ENCODE measurements at places on chromosomes 5 and 9.

- no peak for DNase-seq
These were observed 75.8 kb downstream of the F2RL2 start for GRCh38 chr5:76547242-76547890.

DNA sequence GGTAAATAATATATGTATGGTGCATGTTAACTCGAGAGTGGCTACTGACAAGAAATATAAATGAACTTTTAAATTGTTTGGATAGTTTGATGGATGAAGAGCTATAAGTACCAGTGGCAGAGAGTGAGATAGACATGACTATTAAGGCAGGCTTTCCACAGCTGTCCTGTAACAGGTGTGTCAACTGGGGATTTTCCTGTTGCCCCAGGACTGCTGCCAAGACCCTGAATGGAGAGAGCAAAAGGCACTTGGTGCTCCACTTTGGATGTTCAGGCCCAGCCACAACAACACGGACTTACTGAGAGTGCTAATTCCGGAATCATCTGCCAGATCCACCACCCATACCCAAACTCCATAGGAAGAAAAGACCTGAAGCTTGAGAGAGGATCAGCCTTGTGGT, 215.1 kb downstream of the SEC61B start:
- DNase-seq, result no peak

DNA sequence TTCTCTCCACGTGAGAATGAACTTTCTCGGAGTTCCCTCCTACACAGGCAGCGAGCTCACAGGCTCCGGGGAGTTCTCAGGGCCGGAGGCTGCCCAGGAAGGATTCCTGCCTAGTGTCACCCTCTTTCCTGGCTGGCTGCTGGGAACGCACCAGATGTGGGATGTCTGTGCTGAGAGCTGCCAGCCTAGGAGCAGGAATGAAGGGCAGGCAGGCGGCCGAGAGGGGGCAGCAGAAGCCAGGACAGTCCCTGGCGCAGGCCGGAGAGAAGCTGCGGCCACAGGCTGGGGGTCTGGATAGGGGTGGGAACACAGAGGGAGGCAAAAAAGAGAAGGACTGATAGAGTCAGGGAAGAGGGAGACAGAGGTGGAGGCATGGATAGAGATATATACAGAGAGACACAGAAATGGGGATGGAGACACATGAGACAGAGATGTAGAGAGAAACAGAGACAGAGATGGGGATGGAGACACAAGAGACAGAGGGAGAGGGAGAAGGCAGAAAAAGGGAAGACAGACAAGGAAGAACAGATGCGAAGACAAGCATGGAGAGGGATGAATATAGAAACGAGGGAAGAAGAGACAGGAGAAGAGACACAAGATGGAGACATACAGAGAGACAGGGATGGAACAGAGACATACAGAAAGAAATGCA, 25.3 kb upstream of the ENHO start:
- peak; percentile 57 for DNase-seq

- DNase-seq, result no peak
These were observed 69.0 kb upstream of the SNX2 start for GRCh38 chr5:122705851-122706250.

DNA sequence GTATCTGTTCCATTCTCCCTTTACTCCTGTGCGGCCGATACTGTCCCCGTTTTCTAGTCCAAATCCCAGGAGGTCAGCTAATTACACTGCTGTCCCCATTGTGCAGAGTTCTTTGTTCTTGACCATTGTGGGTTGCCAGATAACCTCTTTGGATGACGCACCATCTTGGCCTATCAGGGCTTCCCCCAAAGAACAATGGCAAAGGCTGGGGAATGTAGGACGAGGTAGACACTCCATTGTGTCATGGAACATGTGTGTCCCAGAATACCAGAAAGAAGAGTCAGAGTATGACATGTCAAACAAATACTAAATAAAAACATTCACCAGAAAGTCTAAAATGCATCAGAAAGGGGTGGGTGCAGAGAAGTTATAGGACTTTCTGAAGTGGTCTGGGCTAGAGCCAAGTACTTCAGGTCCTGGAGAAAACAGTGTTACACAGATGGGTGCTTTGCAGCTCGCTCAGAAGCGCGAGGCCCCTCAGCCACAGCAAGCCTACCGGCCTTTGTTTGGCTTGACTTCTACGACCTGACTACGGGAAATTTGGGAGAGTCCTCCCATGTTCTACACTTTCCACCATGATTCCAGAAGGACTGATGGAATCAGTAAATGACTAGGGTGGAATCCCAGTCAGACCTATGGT, 83.2 kb upstream of the SSBP2 start:
- DNase-seq, result no peak

DNA sequence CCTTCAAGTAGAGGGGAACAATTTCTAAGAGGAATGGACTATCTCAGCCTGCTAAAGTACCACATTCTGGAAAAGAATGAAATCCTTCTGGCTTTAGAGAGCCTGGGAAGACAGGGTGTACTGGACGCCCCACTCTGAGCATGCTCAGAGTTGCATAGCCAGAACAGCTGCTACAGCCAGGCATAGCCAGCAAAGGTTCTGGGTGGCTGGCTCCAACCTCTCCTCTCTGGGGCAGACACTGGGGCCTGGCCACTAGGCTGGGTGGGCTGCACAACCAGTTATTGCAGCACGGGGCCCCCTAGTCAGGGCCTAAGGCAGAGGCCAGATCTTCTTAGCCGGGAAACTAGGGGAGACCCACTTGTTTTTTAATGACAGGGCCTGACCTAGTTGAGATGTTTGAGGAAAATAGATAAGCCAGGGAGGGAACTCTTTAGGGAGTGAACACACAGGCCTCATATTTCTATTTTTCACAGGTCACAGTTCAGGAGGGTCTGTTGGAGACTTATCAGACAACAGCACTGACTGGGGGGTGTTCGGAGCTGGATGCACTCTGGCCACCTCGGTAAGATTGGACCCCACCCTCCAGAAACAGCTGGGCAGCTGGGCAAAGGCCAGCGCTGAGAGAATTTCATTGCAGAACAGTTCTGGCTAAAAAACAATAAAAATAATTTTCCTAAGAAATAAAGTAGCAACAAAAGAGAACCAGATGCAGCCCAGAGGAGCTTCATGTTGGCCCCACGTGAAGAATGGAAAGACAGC, 142.9 kb downstream of the LPAR1 start:
- no peak for DNase-seq

GRCh38 chr9:22203371-22204138, 194.4 kb upstream of the CDKN2B start:
- DNase-seq, result no peak

Data from NB4 (cell line).